Suprapubic skin (tissue), 4 donors: ENCODE measurements at places on chromosomes 12 and 14.

DNA sequence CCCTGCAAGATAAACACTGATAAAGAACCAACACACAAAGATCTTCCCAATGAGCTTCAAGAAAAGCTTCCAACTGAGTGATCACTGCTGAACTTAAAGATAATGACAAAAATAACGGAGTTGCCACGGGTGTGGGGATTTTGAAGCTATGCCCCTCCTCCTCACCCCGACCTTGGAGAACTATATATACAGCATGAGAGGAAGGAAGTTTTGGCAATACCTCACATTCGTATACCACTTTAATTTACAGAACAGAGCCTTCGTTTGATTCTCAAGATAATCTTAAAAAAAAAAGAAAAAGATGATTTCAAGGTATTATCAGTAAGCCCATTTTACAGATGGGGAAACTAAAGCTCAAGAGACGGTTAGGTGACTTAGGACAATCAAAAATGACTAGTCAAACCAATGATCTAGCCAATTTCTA is 715 bp downstream of the NEK9 start:
- no peak for DNase-seq

DNA sequence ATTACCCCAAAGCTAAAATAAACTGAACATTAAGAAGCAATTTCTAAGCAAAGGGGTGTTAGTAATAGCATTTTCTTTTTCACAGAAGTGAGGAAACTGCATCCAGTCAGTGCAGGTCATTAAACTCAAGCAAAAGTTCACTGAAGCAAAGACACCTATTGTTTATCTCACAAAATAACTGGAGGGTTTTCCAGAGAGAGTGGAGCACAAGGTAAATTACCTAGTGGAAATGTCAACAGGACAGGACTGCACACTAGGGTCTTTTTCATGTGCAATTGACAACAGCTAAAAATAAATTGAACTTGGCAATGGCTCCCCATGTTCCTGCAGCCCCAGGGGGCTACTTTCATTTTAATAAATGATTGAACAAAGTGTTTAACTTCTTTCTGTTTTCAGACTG is 742.0 kb downstream of the GALC start:
- DNase-seq: no peak

- no peak for DNase-seq
Measured at GRCh38 chr12:49549735-49550692, 11.2 kb downstream of the KCNH3 start.

GRCh38 chr14:60968099-60968498 is 12.8 kb downstream of the TRMT5 start:
- no peak for DNase-seq

DNA sequence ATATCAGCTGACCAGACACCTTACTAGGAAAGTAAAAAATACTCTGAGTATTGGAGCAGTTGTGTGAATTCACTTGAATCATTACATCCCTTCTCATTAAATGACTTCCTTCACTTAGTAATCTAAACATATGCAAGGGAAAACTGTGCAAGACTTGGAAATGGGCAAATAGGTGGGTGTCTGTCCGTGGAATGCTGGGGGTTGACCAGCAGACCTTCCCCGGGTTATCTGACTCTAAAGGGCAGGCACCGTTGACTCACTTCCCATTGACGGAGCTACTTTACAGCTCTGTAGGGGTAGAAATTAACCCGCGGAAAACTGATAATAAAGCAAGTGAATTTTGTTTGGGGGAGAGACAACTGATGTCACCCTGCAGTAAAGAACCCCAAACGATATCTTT is 199.3 kb downstream of the TTC7B start:
- DNase-seq: no peak

GRCh38 chr12:124222368-124223245 is 72.3 kb upstream of the RFLNA start:
- DNase-seq: no peak

DNA sequence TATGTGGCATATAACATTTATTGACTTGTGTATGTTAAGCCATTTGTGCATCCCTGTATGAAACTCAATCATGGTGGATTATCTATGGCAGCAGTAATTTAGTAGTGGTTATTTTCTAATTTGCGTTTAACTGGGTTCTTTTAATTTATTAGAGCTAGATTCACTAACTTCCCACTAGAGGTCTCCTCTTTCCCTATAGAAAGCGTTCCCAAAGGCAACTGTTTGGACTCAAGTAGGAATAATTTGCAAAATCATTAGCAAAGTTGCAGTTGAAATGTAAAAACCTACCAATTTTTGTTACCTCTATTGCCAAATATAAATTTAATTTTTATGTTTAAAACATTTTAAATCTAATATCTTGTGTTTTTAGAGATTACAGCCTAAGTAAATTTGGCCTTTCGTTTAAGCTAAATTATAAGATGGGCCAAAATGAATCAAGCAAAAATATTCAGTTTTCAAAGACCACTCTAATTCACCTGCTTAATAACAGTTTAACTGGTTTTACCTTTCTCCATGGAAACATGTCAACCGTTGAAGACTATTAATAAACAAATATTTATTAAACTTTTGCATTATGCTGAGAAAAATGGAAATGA is 6.0 kb downstream of the DMAC2L start:
- no peak for DNase-seq

GRCh38 chr12:56728139-56728861 is 3.2 kb upstream of the NACA start:
- DNase-seq: no peak

GRCh38 chr12:20448781-20449180 is 80.4 kb downstream of the PDE3A start:
- DNase-seq: no peak

- no peak for DNase-seq
Measured at GRCh38 chr14:23546450-23547035, 5.0 kb downstream of the ZFHX2 start.

DNA sequence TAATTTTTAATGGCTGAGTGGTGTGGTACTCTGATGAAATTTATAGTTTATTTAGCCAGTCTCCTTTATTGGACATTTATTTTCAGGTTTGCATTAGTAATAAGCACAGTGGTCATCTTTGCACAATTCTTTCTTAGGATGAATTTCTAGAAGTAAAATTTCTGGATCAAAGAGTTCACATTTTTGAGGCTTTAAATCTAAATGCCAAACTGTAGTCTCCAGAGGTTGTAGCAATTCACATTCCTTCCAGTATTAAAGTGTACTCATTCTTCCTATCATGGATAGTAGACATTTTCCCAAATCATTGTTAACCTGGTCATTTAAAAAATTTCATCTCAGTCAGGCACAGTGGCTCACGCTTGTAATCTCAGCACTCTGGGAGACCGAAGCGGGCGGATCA is 24.8 kb downstream of the SLC39A9 start:
- no peak for DNase-seq

GRCh38 chr12:15721316-15722115 is 67.7 kb downstream of the EPS8 start:
- no peak for DNase-seq

DNA sequence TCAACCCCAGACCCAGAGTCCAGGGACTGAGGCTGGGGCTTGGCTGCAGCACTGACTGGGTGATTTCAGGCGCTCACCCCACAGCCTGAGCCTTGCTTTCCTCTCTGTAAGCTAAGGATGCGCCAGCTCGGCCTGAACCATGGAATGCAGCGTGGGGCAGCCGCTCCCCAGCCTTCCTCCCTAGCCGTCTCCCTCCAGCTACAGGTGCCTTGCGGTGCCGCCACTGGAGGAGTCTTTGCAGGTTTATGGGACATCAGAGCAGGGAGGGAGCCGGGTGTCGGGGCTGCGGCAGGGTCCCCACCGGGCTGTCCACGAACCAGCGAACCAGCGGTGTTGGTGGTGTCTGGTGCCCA is 19.4 kb downstream of the PPP2R5C start:
- no peak for DNase-seq

GRCh38 chr14:47300796-47301195 is 374.6 kb downstream of the MDGA2 start:
- DNase-seq: no peak

DNA sequence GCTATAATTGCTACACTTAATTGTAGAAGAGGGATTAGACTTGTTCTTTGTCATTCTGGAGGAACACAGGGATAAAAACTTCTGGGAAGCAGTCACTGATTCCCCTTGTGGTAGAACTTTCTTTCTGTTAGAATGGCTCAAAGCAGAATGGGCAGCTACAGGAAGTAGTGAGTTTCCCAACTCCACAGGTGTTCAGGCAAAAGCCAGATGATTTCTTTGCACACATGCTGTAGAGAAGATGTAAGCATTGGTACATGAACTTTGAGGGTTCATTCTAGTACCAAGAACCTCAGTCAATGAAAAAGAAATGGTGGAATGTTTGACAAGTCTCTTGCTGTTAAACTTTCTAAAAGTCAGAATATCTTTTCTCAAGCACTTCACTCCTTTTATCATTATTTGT is 4.3 kb downstream of the NDUFA9 start:
- no peak for DNase-seq

- no peak for DNase-seq
Measured at GRCh38 chr12:116284396-116284795, 6.9 kb upstream of the MED13L start.

GRCh38 chr12:6118891-6119568 is 5.4 kb downstream of the VWF start:
- DNase-seq: no peak

DNA sequence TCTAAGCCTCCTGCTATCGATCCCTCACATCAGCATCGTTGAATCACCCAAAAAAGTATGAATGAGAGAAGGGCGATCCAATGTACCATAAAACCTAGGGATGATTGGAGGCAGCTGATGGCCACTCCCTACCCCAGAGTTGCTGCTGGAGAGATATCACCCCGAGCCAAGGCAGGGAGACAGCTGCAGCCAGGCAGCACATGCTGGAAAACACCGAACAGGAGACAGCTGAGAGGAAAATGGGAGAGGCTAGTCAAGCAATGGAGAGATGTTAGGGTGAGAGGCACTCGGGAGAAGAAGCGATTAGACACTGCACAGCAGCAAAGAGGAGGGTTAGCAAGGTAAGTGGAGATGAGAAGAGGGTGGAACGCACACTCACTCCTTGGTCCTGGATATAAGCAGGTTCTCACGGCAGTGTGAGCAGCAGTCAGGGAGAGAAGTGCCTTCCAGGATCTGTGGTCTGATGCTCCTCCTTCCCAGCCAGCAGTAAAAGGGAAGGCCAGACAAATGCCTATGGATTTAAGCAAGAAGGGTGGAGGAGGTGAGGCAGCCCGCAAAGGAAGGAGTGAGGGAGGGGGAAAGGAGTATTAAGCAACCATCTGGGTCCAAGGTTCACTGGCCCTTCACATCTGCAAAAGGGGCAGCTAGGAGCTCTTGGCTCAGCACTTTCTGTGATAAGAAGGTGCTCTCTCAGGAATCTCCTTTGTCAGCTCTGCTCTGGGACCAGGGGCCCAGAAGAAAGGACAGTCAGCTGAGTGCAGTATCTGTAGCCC is at the start of gene SLC7A7:
SLC7A7 (minus strand) TSS at position 495 of the 773 bp plus-strand sequence. CDS start 2,037 bp downstream, outside the sequence.
- no peak for DNase-seq

DNA sequence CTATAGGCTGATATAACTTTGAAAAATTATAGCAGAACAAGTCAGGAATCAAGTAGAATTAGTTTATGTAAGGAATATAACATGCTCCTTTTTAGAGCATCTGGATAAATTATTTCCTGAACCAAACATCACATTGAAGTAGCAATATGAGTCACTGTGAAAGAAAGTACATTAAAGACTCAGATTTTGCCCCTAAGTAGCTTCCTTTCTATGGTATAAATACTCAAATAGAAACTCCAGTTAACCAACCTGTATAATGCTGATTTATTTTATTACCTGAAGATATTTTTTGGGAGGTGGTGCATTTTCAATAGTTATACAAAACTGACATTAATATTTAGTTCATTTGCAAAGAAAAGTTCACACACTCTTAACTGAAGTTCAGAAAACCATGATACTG is 312.1 kb downstream of the ITPR2 start:
- no peak for DNase-seq

GRCh38 chr14:23076785-23077408 is 18.0 kb downstream of the ACIN1 start:
- no peak for DNase-seq

DNA sequence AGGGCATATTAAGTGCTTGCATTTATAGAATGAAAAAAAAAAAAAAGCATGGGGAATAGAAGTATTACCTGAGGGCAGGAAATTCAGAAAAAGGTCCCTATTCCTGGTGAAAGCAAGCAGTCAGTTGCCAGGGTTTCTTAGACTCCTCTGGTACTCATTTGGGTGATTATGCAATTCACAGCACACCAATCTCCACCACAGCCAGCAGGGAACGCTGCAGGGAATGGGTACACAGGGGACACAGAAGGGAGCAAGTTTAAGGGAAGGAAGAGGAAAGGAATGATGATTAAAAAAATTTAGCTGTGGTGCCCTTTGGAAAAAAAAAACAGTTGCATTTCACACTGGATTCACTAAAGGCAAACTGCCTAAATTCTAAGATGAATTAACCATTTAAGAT is 14.2 kb downstream of the BLTP3B start:
- DNase-seq: no peak

GRCh38 chr14:73996731-73997107 is 22.4 kb downstream of the ENTPD5 start:
- DNase-seq: no peak

DNA sequence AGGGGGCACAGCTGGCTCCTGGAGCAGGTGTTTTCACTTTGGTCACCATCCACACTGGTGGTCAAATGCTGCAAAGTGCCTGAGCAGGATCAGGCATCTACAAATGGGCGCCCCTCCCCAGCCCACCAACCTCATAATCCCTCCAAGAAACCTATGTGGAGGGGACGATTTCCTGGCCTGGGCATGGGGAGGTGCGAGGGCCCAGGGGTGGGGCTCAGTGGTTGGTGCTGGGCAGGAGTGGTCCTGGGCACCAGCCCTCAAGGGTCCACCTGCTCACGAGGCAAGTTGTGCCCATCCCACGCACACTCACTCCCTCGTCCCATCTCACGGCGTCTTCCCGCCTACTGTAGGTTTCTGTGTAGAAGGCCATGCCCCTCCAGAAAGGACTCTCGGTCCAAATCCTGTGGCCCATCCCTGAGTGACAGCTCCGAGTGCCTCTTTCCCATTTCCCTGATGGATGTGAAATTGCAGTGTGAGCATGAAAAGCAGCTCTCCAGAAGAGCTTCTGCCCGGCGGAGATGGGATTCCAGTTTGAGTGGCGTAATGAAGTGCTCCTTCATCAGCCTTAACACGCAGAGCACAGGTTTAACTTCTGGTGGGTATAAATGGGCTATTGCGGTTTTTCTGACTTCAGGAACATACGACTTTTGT is 36.9 kb downstream of the SLC15A4 start:
- DNase-seq: peak; percentile 59

DNA sequence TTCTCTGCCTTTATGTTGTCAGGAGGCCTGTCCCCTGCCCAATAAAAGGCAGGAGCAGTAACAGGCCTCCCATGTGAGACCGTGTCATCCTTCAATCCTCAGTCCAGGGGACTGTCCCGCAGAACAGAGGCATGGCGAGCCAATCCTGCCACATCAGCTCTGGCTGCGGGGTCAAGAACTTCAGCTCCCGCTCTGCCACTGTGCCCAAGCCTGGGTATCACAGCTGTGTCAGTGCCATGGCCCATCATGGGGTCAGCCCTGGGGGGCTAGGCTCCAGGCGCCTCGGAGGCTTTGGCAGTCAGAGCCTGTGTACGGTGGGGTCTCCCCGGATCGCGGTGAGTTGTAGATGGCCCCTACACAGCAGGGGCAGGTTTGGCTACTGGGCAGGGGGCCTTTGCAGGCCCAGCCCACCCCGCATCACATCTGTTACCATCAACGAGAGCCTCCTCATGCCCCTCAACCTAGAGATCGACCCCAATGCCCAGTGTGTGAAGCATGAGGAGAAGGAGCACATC is 19.9 kb upstream of the KRT83 start:
- DNase-seq: peak; percentile 40

- no peak for DNase-seq
Measured at GRCh38 chr14:61627612-61628011, 67.7 kb upstream of the HIF1A start.

GRCh38 chr12:127127897-127128296 is 1139.1 kb upstream of the TMEM132C start:
- no peak for DNase-seq
